ENCODE measurements at places on chromosomes 7 and 10.

DNA sequence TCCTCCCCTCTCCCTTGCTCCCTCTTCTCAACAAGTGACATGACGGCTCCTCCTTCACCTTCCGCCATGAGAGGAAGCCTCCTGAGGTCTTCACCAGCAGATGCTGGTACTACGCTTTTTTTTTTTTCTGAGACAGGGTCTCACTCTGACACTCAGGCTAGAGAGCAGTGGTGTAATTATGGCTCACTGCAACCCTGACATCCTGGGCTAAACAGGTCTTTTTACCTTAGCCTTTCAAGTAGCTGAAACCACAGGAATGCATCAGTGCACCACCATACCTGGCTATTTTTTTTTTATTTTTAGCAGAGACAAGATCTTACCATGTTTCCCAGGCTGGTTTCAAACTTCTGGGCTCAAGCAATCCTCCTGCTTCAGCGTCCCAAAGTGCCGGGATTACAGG, 43.6 kb downstream of the MDH2 start:
- no peak for DNase-seq

DNA sequence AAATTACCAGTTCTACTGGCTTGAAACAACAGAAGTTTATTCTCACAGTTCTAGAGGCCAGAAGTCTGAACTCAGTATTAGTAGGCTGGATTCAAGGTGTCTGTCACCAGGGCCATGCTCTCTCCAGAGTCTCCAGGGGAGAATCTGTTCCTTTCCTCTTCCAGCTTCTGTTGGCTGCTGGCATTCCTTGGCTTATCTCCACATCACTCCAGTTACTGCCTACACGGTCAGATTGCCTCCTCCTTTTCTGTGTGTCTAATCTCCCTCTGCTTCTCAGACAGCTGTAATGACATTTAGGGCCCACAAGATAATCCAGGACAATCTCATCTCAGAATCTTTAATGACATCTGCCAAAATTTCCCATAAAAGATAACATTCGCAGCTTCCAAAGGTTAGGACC, 36.6 kb downstream of the MAPK8 start:
- no peak for DNase-seq

- DNase-seq: no peak
These were observed 231.4 kb downstream of the CREB5 start for GRCh38 chr7:28643584-28644340.

DNA sequence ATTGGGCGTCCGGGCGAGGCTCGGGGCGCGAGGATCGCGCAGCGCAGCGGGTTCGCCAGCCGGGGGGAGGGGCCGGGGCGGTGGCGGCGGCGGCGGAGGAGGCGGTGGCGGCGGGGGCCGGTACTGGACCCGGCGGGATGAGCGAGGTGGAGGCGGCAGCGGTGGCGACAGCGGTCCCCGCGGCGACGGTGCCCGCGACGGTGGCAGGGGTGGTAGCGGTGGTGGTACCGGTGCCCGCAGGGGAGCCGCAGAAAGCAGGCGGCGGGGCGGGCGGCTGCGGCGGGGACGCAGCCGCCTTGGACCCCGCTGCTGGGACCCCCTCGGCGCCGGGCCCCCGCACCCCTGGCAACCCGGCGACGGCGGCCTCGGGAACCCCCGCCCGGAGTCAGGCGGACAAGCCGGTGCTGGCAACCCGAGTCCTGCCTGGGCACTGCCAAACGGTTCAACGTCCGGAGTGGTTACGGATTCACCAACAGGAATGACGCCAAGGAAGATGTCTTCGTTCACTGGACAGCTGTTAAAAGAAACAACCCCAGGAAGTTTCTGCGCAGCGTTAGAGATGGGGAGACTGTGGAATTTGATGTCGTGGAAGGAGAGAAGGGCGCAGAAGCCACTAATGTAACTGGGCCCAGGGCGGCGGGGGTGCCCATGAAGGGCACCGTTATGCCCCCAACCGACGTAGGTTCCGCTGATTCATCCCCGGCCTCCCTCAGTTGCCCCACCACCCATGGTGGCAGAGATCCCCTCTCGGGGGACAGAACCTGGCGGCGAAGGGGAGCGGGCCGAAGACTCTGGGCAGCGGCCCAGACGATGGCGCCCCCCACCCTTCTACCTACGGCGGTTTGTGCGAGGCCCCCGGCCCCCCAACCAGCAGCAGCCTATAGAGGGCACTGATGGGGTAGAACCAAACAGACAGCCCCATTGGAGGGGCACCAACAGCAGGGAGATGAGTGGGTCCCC, 100.3 kb upstream of the CPXM2 start:
- no peak for DNase-seq

DNA sequence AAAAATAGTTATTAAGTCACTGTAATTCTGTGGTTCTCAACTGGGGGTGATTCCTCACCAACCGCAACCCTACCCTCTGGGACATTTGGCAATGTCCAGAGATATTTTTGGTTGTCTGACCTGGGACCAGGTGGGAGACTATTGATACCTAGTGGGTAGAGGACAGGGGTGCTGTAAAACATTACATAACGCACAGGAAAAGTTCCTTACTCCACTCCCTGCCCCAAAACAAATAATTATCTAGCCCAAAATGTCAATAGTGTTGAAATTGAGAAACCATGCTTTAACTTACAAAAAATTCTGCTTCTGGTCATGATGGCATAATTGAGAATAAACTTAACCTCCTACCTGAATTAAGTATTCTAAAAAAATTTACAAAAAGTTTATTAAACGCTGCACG, 177.7 kb upstream of the FEZF1 start:
- DNase-seq: no peak

DNA sequence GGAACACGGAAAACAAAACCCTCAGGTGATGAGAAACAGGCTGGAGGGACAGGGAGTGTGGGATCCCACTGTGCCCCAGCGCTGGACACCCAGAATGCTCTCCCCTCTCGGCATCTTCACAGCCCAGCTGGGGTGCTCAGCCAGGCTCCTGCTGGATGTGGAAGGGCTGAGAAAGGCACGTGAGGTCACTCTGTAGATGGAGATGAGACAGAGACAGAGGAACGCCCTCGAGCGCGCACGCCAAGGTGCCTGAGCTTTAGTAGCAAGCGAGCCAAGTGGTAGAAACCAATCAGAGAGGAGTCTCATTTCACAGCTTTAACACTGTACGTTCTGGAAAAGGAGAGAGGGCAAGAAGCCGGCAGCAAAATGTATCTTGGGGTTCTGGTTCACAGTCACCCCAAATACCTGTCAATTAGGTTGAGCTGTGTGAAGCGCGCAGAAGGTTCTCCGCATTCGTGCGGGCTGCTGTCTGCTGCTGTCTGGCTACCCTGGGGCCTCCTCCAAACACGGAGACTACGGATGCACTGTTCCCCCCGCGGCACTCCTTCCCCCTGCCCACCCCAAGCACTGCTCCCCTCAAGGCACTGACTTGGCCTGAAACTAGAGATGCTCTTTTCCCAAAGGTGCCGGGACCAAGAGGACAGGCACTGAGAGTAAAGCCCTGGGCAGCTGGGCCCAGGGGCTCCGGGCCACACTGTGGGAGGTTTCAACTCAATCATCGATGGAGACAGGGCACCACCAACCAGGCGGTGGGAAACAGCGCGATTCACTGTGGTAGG, 91.4 kb downstream of the ZRANB1 start:
- DNase-seq: no peak
